Jurkat, Clone E6-1 (cell line): ENCODE measurements at places on chromosomes 5 and 9.

DNA sequence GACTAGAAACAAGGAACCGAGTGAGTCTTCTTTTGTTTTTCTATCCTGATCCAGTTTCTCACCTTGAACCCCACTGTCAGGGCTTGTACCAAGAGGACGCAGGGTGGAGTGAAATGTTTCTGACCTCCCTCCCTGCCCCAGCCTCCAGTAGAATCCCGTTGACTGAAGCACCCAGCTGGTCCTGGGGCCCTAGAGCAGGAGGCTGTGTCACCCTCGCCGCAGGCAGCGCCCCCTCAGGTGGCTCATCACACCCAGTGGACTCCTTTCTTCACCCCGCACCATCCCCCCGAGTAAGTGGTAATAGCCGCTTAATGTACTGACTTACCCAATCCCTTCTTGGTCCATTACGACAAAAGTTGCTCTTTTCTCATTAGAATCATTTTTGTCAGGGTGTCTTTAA lies 53.8 kb downstream of the MVB12B start:
- no peak for DNase-seq

GRCh38 chr5:114148253-114148652 lies 213.6 kb upstream of the KCNN2 start:
- no peak for DNase-seq

GRCh38 chr5:58797021-58797420 lies 214.1 kb downstream of the RAB3C start:
- DNase-seq, result no peak

DNA sequence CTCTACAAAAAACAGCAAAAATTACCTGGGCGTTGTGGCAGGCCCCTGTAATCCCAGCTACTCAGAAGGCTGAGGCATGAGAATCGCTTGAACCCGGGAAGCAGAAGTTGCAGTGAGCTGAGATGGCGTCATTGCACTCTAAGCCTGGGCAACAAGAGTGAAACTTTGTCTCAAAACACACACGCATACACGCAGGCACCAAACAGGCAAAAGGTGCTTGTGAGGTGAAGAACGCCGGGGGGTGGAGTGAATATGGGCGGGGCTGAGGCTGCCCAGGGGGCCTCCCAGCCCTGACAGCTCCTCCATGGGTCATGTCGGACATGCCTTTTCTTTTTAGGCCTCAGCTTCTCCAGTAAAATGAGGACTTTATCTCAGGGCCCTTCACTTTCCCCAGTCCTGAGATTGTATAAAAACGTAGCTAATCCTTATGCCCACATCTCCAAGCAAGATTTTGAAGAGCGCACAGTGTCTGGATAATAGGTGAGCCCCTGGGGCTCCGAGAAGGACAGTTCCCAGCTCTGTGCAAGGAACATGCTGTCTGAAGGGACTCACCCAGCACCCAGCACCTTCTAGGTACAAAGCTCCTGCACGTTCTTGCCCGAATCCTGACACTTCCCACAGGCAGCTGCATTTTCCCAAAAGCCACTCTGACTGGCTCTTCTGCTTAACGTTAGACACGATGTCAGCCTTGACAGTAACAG lies 168.3 kb downstream of the COL23A1 start:
- DNase-seq, result no peak

DNA sequence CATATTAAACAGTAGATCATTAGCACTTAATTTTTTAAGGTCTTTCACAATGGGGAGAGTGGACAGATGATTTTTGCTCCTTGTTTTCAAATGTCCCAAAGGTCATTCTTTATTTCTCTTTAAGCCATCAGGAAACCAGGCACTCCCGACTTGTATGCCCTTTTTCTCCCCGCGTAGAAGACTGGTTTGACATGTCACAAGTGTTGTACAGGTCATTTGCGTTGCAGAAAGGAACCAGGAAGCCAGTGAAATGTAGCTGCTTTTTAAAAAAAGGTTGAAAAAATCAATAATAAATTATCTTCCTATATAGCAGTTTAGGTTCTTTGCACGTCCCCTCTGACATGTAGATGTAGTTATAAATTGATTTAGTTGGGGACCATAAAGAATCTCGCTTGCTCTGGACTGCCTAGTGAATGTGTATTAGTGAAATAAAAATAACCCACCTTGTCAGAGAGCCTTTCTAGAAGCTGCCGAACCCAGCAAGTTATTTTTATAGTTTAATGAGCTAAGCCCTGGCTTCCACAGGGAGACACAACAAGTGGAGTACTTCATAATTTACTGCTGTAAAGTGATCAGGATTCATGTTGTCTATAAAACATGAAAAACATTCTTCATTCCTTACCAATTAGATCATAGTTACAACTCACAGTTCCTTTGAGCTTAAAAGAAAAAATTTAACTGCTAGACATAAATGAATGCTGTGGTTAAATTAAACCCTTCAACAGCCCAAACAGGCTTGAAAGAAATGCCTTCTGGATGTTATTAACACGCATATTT lies 404.6 kb downstream of the CSNK1G3 start:
- DNase-seq, result no peak
